Stimulated activated CD4-positive, alpha-beta T cell treated with anti-CD3 and anti-CD28 coated beads, TNF-alpha, amount 100 ng/mL, for 24 hours (primary cell): ENCODE measurements at places on chromosomes 7 and 10.

DNA sequence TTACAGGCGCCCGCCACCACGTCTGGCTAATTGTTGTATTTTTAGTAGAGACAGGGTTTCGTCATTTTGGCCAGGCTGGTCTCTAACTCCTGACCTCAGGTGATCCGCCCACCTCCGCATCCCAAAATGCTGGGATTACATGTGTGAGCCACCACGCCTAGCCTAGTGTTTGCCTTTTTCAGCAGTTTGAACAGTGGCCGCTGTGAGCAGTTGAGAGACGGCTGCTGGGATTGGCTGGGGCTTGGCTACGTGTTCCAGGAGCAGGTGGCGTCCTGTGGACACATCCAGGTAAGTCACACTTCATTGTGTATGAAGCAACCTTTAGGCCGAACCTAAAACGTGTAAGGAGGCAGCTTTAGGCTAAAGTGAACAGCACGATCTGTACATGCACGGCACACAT, 231.8 kb upstream of the PITRM1 start:
- DNase-seq, result no peak

DNA sequence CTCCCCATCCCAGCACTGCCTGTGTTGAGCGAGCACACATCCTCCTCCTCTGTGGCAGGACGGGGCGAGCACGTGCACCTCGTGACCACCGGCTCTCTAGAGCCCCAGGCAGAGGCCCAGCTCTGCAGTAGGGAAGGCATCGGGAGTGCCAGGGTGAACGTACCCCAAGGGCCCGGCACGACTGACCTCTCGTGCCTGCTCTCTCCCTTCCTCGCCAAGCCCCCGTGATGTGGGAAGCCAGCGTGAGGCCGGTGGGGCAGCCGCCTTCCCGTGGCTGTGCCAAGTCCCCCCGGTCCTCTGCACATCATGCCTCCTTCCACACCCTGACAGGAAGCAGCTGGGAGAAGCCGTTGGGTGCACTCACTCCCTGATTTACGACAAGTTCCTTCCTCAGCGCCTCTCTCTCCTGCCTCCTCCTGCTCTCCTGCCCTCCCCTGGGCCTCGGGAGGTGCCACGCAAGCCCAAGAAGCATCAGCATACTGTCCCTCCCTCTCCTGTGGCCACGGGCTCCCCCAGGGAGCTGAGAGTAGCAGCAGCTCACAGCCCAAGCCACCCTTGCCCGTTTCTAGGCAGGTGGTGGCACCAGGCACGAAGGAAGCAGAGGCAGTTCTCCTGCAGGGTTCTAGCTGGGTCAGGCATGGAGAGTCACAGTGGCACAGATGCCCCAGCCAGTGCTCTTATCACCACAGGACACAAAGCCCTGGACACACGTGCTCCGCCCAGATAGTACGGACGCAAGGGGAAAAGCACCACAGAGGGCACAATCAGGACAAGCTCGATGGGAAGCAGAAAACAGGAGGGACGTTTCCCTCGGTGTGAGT, 47.0 kb downstream of the AMZ1 start:
- no peak for DNase-seq

DNA sequence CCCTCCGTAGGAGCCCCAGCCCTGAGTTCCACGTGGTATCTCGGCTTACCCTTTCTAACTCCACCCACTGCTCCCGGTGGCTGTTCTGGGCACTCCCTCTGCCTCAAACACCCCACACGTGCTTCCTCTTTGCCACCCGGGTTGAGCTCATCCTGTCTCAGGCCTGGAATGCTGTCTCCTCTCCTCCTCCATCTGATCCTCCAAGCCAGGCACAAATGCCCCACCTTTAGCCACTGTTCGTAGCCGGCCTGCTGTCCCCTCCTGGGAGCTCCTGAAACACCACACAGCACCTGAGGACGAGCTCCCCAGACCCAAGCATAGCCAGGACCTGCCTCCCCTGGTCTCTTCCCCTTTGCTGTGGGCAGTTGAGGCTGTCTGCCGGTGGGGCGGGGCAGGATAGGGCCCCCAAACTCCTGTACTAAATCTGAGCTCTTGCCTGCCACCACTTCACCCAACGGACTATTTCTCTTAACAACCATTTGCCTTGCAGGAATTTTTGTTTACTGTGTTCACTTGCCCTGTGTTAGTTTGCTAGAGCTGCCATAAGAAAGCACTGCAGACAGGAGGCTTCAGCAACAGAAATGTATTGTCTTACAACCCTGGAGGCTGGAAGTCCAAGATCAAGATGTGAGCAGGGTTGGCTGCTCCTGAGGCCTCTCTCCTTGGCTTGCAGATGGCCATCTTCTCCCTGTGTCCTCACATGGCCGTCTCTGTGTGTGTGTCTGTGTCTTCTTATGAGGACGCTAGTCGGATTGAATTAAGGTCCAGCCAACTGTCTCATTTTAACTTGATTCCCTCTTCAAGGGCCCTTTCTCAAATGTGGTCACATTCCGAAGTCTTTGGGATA, 58.3 kb upstream of the SHH start:
- no peak for DNase-seq

GRCh38 chr10:119642556-119643111, 8.5 kb upstream of the BAG3 start:
- DNase-seq, result no peak

DNA sequence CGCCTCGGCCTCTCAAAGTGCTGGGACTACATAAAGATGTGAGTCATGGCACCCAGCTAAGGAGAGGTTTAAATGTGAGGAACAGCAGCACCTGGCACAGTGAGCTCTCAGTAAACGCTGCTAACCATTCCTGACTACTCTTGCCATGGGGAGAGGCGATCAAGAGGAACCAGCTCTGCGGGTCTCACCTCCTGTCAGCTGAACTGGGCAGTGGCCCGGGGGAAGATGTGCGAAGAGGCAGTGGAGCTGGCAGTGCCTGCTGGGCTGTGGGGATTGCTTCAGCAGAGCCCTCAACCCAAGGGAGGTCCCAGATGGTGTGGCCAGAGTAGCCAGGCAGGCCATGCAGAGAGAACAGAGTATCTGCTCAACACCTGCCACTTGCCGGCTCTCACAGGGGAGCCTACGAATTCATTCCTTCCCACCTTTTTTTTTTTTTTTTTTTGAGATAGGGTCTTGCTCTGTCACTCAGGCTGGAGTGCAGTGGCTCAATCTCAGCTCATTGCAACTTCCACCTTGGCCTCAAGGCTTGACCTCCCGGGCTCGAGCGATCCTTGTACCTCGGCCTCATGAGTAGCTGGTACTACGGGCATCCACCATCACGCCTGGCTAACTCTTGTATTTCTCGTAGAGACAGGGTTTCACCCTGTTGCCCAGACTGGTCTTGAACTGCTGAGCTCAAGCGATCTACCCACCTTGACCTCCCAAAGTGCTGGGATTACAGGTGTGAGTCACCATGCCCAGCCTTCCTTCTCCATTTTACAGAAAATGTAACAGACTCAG, 6.8 kb downstream of the POLM start:
- no peak for DNase-seq

GRCh38 chr7:78368771-78369170, 570.2 kb downstream of the PHTF2 start:
- DNase-seq, result no peak

DNA sequence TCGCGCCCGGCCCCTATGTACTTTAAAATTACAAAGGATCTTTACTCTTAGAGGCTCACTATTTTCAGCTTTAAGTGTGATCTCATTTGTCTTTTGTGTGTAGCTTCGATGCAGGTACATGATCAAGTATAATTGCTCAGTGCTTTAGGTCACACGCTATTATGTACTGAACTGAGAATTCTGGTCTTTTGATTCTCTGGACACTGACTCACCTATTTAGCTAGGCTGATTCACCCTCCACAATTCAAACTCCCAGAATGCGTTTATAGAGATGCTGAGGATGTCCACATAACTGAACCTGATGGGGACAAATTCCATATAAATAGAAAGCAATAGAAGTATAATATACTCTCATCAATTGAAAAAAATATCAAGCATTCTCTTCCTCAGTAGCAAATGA, 57.8 kb downstream of the PRKCQ start:
- no peak for DNase-seq

DNA sequence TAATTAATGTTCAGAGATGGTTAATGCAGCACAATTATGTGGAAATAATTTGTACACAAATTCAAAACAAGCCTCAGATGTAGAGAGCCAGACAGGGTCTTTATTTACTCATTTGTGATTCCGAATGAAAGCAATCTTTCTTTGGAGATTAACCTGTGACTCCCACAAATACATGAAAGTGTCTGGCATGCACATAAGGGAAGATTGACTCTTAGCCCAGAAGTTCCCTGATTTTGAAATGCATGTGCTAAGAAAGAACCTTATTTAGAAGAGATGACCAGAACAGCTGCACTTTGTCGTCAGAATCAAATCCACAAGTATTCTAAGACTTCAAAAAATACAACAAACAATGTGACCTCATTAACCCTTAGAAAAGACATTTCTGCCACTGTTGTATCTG, 45.1 kb downstream of the RNLS start:
- DNase-seq, result no peak

- DNase-seq, result no peak
Measured at GRCh38 chr10:10642751-10643150, 374.9 kb upstream of the CELF2 start.

- DNase-seq, result no peak
Measured at GRCh38 chr7:106238830-106239229, 46.0 kb downstream of the NAMPT start.

- peak; percentile 17 for DNase-seq
Measured at GRCh38 chr7:128020159-128020558, 11.1 kb downstream of the LRRC4 start.

DNA sequence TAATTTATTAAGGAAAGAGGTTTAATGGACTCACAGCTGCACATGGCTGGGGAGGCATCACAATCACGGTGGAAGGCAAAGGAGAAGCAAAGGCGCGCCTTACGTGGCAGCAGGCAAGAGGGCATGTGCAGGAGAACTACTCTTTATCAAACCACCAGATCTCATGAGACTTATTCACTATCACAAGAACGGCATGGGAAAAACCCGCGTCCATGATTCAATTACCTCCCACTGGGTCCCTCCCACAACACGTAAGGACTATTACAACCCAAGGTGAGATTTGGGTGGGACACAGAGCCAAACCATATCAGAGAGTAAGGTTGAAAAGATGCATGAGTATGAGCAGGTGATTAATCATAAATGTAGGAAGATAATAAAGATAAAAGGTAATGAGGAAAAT, 3.2 kb upstream of the JCAD start:
- no peak for DNase-seq

- no peak for DNase-seq
Measured at GRCh38 chr7:112129655-112130323, 76.4 kb downstream of the DOCK4 start.

- DNase-seq, result no peak
Measured at GRCh38 chr7:105909742-105910141, 33.3 kb upstream of the ATXN7L1 start.

- no peak for DNase-seq
Measured at GRCh38 chr7:1812509-1813393, 142.7 kb downstream of the ELFN1 start.

- no peak for DNase-seq
Measured at GRCh38 chr7:50812841-50813475, 30.3 kb upstream of the GRB10 start.

GRCh38 chr7:26369593-26369992, 77.9 kb downstream of the SNX10 start:
- no peak for DNase-seq

DNA sequence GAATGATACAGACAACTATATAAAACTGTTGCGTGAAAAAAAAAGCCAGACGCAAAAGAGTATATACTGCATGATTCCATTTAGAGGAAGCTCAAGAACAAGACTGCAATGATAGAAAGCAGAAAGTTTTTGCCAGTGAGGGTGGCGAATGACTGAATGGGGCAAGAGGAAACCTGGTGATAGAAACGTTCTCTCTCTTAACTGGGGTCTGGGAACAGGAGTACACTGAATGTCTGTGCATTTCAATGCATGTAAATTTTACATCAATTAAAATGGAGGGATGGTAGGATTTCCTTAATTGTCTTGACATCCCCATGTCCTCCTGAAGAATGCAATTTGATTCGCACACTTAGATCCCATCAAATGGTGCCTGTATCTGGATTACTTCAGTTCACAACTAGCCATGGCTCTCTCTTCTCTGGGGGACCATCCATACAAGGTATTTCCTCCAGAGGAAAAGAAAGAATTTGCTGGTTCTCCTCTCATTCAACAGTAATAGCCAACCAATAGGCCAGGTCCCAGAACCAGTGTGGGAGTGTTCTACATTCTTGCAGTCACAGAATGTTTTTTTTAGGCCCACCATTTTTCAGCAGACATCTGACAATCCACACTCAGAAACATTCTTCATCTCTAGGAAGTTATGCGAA, 221.0 kb upstream of the KLF14 start:
- no peak for DNase-seq

- DNase-seq, result no peak
Measured at GRCh38 chr7:102080019-102080433, 206.6 kb upstream of the SH2B2 start.

DNA sequence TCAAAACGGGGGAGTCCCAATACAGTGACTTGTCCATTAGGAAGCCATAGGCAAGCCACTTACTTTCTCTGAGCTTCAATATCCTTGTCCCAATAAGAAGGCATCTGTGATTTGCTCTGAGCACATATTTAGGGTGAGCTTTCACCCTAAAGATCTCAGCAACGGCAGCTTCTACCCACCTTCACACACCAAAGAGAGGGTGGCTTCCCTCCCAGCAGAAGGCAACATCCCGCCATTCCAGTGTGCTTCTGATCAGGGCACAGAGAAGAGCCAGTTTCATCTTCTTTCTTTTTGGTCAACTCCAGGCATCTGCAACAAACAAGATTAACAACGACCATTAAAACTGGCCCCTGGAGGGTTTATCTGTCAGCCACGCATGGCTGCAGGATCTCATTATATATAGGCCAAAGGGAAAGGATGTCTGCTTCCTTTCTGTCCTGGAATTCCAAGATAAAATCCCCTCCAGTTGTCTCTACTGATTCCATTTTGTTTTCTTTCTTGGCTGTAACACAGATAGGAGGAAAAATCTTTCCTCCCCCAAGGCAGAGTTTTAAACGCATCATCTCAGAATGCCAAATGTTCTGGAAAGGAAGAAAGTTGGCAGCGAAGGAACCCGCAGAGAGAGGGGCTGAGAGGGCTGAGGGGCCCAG, 491 bp upstream of the SH2D4B start:
- no peak for DNase-seq

DNA sequence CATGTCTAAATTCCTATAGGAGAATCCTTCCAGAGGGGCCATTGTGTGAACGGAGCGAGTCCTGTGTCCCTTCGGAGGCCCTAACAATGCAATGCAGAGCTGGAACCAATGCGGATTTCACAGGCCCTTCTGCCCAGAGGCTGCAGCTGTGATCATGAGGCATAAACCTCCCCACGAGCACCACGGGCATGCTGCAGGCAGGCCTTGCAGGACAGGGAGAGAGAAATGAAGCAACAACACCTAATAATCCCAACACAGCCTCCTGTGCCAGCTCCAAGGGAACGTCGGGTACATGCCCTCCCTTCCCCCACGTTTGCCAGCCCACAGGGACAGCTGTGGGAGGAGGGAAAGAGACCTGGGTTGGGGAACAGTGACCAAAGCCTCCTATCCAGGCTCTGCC, 74.4 kb downstream of the TNS3 start:
- DNase-seq, result no peak

GRCh38 chr10:43796781-43797180, 148.1 kb upstream of the ZNF32 start:
- DNase-seq, result no peak
